ENCODE measurements at places on chromosomes 7 and 10.

DNA sequence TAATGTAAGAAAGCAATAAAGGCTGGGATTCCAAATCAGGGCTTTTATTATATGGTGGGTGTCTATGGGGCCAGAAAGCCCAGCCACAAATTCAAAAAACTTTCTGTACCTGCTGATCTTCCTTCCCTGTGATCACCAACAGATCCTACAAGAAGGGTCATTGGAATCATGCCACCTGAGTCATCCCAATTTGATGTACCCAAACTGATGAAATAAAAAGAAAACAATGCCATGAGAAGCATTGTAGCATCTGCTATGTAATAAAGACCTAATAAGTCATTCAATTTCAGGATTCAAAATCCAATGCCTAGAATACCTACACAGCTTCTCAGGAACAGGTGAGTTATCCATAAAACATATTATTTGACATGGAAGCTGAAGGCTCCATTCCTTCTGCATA, 228.8 kb downstream of the DKK1 start:
- DNase-seq, result no peak

DNA sequence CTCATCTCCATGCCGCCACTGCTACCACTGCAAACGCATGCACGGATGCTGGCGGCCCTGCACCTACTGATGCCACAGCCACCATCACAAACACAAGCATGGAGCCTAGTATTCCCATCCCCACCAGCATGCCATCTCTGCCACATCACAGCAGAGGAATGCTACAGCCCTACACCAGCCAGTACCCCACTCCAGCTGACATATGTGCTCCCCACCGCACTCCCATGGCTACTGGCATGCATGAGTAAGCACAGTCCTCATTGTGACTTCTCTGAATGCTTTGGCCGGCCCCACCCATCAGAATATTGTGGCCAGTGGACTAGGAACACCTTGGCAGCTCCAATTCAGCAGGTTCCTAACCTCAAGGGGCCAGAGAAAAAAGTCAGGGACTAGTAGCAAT, 705.5 kb downstream of the POM121L12 start:
- DNase-seq, result no peak

- no peak for DNase-seq
These were observed 86.5 kb upstream of the GRB10 start for GRCh38 chr7:50869108-50869725.

- DNase-seq, result peak; percentile 66
These were observed 46.1 kb downstream of the ARMH3 start for GRCh38 chr10:102009801-102010425.

DNA sequence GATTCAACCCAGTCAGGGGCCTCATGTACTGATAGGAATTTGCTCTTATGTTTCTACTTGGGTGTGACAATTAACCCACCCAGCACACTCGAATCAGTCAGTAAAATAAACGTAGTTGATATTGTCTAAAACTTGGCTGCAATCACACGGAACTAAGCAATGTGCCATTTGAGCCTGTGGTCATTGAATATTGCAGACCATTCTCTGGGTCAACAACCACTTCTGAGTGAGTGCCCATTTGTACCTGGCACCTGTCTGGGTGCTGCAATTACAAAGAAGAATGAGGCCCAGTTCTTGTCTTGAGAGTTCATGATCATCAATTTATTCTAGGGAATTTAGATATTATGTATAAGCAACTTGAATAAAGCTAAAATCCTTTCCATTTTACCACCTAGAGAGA, 29.8 kb downstream of the NPY start:
- DNase-seq, result no peak
